Retina (tissue), 1 donor: ENCODE measurements at places on chromosomes 3 and 15.

DNA sequence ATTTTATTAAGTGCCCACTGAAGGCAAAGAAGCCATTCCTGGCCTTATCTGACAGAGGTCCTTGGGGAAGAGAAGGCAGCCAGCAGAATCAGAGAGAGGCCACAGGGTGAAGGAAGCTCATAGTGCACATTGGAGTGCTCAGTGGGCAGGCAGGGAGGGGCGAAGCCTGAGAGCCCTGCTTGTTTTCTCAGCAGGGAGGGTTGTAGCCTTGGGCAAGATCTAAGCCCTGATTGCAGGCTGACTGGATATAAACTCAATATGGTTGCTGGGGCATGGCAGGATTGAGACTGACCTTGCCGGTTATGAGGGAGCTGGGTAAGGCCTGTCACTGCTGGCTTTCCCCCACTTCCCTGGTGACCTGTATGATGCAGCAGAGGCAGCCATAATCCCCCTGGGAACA lies 7.5 kb upstream of the IGSF11 start:
- DNase-seq: no peak

GRCh38 chr3:168028086-168028485 lies 67.6 kb downstream of the GOLIM4 start:
- DNase-seq: no peak

DNA sequence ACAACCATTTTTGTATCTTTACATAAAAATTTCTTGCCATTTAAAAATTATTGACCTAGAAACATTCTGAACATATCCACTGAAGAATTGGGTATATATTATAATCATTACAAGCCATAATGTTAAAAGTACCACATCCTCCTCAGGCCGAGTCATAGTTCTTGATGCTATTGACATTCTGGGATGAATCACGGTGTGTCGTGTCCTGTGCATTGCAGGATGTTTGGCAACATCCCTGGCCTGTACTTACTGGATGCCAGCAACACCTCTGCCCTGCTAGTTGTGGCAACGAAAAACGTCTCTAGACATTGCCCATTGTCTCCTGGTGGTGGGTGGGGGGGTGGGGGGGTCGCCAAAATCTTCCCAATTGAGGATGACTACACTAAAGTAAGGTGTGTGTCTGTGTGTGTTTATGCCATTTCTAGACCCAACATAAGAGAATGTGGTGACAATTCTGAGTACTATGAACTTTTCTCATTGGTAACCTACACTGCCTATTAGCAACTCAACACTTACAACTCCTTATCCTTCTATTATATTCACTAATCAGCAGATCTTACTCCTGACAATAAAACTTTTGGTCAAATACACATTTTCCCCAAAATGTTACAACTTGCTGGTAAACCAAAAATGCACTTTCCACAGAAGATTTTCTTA lies 471.6 kb downstream of the FOXP1 start:
- DNase-seq: no peak

DNA sequence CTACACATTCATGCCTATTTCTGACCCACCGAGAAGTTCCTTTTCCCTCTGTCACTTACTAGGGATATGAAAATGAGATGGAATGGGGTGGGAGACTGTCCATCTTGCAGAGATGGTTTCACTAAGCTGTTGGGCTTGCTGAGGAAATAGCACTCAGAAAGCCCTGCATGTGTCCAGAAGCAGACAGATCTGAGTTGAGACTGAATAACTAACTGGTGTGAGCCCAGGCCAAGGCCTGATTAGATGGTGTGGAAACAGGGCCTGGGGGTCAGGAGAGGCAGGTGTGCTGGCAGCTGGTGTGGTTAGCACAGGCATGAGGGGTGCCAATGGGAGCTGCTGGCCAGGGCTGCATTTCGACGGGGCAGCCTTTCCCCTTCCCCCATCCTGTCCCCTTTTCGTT lies 72.1 kb downstream of the CLSTN2 start:
- no peak for DNase-seq

DNA sequence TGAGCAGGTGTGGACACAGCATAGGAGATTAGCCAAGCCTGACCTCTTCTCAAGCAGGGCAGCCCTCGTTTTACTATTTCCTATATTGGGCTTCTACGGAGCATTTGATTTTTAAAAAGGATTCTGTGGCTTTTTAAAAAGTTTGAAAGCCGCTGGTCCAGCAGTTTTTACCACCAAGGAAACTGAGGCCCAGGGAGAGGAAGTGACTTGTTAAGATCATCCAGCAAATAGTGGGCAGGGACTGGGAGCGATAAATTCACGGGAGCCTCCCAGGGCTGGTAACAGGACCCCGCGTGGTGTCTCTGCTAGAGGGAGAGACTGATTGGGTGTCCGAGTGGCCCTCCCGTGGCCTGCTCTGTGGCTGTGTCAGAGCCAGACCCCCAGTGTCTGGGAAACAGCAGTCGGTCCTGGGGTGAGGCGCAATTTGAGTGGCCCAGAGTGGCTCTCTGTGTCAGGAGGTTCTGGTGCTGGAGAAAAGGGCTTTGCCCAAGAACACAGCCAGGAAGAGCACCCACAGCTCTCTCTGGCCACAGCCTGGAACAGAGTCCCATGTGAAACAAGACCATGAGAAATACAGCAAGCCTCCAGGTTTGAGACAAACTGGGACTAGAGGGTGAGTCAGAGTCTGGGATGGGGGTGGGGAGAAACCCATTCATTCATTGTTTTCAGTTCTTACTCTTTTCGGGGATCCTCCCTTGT lies 4.2 kb downstream of the FURIN start:
- DNase-seq: no peak

- no peak for DNase-seq
These were observed 6.3 kb downstream of the RBSN start for GRCh38 chr3:15092686-15093085.

DNA sequence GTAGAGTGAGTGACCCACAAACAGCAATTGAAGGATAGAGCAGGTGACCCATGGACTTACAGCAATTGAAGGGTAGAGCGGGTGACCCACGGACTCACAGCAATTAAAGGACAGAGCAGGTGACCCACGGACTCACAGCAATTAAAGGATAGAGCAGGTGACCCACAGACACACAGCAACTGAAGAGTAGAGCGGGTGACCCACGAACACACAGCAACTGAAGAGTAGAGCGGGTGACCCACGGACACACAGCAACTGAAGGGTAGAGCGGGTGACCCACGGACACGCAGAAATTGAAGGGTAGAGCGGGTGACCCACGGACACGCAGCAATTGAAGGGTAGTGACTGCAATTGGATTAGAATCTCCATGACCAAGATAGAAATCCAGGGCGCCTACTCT lies 9.8 kb upstream of the TNK2 start:
- no peak for DNase-seq

DNA sequence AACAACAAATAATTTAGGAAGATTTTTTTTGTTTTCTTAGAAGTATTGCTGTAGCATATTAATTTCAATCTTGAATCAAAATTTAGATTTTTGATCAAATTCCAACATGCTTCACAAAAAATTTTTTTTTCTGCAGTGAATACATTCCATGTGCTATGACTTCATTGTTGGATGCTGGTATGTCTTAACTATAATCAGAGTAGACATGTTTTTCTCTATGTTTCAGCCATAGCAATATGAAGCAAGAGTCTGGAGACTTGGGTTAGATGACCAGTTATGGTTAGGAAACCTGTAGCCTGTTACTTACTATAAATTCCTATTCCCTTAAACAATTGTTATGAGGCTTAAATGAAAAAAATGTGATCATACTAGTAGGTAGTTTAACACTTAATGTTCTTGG lies 176.1 kb upstream of the CHL1 start:
- no peak for DNase-seq

DNA sequence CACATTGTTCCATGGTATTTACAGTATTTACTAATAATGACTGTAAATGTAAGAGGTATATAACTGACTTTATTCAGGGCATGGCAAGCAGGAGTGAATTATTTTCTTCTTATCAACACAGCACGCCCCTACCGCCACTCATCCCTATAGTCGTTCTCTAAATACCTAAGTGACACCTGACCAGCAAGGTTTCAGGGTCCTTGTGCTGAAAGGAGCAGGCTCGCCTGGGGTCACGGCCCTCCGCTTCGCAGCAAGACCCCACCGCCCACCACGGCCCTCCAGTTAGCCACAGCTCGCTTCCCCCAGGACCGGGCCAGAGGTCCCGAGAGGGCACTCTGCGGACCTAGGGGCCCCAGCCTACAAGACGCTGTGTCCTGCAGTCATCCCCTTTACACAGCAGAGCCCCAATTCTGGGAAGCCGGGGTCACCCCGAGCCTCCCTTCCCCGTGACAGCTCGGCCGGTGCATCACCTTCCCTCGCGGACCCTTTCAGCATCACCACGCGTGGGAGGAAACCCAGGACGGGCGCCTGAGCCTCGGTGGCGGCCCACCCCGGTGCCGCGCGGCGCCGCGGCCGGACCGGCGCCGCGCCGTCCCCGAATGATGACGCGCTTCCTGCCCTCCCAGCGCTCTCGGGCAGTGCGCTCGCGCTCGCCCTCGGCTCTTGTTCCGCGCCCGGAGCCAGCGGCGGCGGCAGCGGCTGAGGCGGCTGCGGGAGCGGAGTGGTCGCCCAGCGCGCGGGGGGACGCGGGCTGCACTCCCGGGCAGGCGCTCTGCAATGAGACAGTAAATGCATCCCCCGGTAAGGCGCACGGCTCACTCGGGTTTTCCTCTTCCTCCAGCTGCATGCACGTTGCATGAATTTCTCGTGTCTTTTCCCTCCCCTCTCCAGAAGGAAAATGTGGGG lies 225.1 kb upstream of the C2CD4B start:
- peak; percentile 91 for DNase-seq

DNA sequence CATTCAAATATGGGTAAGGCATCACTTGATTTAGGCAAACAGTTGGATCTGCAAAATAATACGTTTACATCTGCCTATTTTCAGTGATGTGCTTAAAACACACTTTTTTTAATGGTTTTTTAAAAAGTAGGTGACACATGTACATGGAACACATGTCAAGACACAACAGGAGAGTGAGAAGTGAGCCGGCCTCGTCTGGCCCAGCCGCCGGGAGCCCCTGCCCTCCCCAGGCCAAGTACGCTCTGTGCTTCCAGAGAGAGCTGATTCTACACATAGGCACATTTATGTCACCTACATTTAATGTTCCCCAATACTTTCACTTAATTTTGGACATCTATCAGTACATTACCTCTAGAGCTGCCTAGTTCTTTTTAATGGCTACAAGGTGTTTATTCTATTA lies 3.8 kb downstream of the TM2D3 start:
- no peak for DNase-seq
